Adrenal gland (tissue), 19 donors: ENCODE measurements at places on chromosomes 16 and 17. TPM values are rescaled to one million over a fixed set of nuclear protein-coding genes. Genes with fewer than 3 reads are reported as not detected.

DNA sequence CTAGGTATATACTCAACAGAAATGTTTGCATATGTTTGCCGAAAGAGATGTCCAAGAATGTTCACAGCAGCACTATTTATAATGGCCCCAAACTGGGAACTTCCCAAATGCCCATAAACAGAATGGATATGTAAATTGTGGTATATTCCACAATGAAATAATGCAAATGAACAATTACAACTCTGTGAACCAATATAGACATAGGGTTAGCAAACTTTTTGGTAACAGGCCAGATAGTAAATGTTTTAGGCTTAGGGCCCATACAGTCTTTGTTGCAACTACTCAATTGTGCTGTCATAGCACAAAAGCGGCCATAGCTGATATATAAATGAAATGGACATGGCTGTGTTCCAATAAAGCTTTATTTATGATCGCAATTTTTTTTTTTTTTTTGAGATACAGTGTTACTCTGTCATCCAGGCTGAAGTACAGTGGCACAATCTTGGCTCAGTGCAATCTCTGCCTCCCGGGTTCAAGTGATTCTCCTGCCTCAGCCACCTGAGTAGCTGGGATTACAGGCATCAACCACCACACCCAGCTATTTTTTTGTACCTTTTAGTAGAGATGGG lies 16.5 kb downstream of the XYLT1 start:
- no peak overlapping the region for H3K4me3 ChIP-seq
- H3K27me3 ChIP-seq = no peaks in the 10 kb centered on the region
- no peak for DNase-seq

Gene TMIGD1
- not detected for total RNA-seq

- no peak overlapping the region for H3K4me3 ChIP-seq
- H3K4me1 ChIP-seq = peaks cover 8% of the 10 kb centered on the region
- H3K27me3 ChIP-seq = no peaks in the 10 kb centered on the region
- no peak overlapping the region for H3K27ac ChIP-seq
- H3K36me3 ChIP-seq = no peaks in the 10 kb centered on the region
Observed at GRCh38 chr17:60522889-60523626, 3.0 kb downstream of the APPBP2 start.

- H3K27me3 ChIP-seq = no peaks in the 10 kb centered on the region
- no peak overlapping the region for H3K27ac ChIP-seq
- H3K4me3 ChIP-seq = no peak overlapping the region
- no peaks in the 10 kb centered on the region for H3K4me1 ChIP-seq
- H3K36me3 ChIP-seq = no peaks in the 10 kb centered on the region
Observed at GRCh38 chr16:80517846-80518245, 22.9 kb upstream of the DYNLRB2 start.

Gene PDE6G
- 1.4 TPM for total RNA-seq

GRCh38 chr16:89646906-89647305 lies 10.6 kb downstream of the CHMP1A start:
- H3K27me3 ChIP-seq = no peaks in the 10 kb centered on the region
- no peak overlapping the region for H3K4me3 ChIP-seq
- no peak for DNase-seq
- no peak overlapping the region for H3K27ac ChIP-seq
- peaks cover 41% of the 10 kb centered on the region for H3K36me3 ChIP-seq
- H3K4me1 ChIP-seq = no peaks in the 10 kb centered on the region

DNA sequence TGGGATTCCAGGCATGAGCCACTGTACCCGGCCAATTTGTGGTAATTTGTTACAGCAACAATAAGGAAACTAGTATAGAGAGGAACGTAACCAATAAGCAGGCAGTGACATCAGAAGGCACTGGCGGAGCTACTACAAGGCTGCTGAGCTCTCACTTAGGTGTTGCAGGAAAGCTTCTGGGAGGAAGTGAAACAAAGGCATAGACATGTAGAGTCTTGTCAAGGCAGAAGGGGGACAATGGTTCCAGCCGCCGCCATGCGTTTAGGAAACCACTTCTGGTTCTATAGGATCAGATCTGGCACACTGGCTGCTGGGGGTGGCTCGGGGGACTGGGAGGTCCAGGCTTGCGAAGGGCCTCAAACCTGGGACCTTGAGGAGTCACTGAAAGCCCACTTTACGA lies 9.4 kb upstream of the CPSF4L start:
- DNase-seq = no peak
- no peaks in the 10 kb centered on the region for H3K4me1 ChIP-seq
- no peak overlapping the region for H3K4me3 ChIP-seq
- H3K27ac ChIP-seq = no peak overlapping the region
- H3K36me3 ChIP-seq = no peaks in the 10 kb centered on the region
- H3K27me3 ChIP-seq = no peaks in the 10 kb centered on the region

Gene SERPINF2
- 2.7 TPM for total RNA-seq
